Osteoblast (primary cell): ENCODE measurements at places on chromosomes 1 and 21.
A peak's percentile ranks its signal among the peaks of the same experiment; 100 is the strongest.

DNA sequence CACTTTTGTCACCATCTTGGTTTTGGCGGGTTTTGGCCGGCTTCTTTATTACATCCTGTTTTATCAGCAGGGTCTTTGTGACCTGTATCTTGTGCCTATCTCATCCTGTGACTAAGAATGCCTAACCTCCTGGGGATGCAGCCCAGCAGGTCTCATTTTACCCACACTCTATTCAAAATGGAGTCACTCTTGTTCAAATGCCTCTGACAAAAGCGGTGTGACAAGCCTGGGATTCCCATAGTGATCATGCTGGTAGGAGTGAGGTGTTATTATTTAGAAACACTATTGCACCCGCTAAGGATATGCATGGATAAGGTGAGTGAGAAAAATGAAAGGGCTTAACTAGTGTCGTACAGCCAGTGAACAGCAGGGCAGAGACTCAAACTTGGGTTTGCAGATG is 111.7 kb upstream of the COA6 start:
- DNase-seq = no peak

- DNase-seq = no peak
These were observed 99.8 kb upstream of the CAMK1G start for GRCh38 chr1:209483691-209484090.

DNA sequence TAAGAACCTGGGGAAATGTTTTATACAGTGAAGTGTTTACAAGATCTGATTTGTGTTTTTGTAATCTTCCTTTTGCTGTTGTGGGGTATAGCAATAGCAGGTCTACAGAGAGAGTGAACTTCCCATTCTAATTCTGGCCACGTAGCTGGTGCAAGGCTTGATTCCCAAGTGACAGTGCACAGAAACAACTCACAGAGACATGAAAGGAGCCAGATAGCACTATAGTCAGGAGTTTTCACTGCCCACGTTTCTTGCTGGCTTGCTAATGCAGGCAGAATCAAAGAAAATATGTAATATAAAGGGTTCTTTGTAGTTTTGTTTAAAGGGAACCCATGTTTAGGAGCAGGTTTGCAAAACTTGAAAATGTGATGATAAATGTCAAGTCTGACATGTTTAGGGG is 170.9 kb upstream of the IVNS1ABP start:
- no peak for DNase-seq

- no peak for DNase-seq
These were observed 153.0 kb upstream of the WNT4 start for GRCh38 chr1:22295856-22296255.

GRCh38 chr1:210446479-210446878 is 117.8 kb downstream of the HHAT start:
- DNase-seq = no peak

DNA sequence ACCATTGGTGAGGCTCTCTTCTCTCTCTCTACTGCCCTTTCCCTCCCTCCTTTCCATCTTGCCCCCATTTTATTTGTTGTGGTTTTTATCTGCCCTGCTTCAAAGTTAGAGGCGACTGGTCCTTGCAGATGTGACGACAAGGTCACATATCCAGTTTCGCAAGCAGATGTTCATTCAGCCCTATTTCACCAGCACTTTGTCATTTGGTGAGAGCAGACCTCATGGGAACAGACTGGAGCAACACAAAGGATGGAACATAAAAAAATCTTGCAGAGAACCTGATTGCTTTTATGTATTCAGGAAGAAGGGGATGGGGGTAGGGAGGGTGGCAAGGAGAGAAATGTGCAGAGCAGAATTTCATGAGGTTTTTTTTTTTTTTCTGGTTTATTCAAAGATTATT is 84.3 kb downstream of the ELAVL4 start:
- no peak for DNase-seq

DNA sequence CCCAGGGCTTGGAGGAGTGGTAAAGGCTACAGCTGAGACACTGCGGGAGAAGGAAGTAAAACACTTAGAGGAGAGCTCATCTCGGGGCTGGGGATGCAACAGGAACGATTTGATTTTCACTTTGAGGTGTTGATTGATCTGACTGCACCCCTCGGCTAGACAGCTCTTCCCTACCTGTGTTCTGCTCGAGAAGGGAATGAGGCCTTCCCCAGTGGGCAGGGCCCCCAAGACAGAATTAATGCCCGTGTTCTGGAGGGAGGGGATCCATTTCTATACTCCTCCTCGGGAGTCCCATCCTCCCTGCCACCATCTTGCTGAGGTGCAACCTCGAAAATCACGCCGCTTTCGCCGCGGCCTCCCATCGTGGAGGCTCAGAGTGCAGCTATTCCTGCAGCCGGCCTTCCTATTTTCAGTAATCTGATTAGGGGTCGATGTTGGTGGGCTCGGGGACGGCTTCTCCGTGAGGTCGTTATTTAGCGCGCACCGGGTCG is 2.4 kb downstream of the ATP2B4 start:
- DNase-seq = peak; percentile 66
